Right atrium auricular region (tissue), 2 donors: ENCODE measurements at places on chromosomes 11 and 22. TPM values are rescaled to one million over a fixed set of nuclear protein-coding genes. Genes with fewer than 3 reads are reported as not detected.

- no peak overlapping the region for H3K27ac ChIP-seq
- no peak overlapping the region for H3K4me3 ChIP-seq
- H3K4me1 ChIP-seq, result no peaks in the 10 kb centered on the region
- DNase-seq, result no peak
- peaks cover 3% of the 10 kb centered on the region for H3K27me3 ChIP-seq
- H3K36me3 ChIP-seq, result no peaks in the 10 kb centered on the region
Observed at GRCh38 chr11:134792044-134792443, 380.0 kb upstream of the B3GAT1 start.

The BTG4 gene
- not detected for total RNA-seq

- no peaks in the 10 kb centered on the region for H3K36me3 ChIP-seq
- no peak for DNase-seq
- no peak overlapping the region for H3K4me3 ChIP-seq
- H3K27ac ChIP-seq, result peak overlapping the region; percentile 83
Observed at GRCh38 chr11:96337541-96338431, 5.2 kb downstream of the MAML2 start.

GRCh38 chr11:75320643-75321042, 30.8 kb downstream of the ARRB1 start:
- H3K4me3 ChIP-seq, result no peak overlapping the region
- DNase-seq, result no peak
- H3K4me1 ChIP-seq, result peaks cover 35% of the 10 kb centered on the region
- no peaks in the 10 kb centered on the region for H3K27me3 ChIP-seq
- no peaks in the 10 kb centered on the region for H3K36me3 ChIP-seq
- H3K27ac ChIP-seq, result no peak overlapping the region
